Heart left ventricle (tissue), 16 donors: ENCODE measurements at places on chromosomes 16 and 17.
A peak's percentile ranks its signal among the peaks of the same experiment; 100 is the strongest.

GRCh38 chr17:19278729-19279128 lies 41.6 kb downstream of the EPN2 start:
- no peak for DNase-seq

DNA sequence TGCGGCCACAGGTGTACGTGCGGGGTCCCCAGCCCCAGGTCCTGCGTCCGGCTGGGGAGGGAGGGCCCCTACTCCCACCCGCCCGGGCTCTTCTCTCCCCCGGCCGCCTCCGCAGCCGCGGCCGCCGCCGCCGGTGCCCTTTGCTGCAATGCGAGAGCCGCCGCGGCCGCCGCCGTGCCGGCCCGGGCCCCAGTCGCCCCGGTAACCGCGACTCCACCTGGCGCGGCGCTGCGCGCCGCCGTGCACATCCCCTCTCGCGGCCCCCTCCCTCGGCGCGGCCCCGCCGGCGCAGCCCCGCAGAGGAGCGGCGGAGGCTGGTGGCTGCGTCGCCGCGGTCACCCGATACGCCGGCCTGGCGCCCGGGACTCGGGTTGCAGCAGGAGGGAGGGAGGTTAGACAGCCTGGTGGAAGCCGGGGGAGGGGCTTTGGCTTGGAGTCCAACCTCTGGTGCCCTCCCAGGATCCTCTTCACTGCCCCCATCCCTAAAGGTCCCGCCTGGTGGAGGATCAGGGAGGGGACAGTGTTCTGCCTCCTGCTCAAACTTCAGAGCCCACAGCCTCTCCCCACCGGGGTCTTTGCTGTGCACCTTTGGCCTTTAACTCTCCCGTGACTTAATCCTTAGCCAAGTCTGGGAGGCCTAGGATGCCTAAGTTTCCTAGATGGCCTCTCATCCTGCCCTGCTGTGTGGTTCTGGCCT lies 32.9 kb downstream of the SRCIN1 start:
- DNase-seq, result no peak

GRCh38 chr17:4940555-4941318 lies 669 bp downstream of the RNF167 start:
- no peak for DNase-seq

DNA sequence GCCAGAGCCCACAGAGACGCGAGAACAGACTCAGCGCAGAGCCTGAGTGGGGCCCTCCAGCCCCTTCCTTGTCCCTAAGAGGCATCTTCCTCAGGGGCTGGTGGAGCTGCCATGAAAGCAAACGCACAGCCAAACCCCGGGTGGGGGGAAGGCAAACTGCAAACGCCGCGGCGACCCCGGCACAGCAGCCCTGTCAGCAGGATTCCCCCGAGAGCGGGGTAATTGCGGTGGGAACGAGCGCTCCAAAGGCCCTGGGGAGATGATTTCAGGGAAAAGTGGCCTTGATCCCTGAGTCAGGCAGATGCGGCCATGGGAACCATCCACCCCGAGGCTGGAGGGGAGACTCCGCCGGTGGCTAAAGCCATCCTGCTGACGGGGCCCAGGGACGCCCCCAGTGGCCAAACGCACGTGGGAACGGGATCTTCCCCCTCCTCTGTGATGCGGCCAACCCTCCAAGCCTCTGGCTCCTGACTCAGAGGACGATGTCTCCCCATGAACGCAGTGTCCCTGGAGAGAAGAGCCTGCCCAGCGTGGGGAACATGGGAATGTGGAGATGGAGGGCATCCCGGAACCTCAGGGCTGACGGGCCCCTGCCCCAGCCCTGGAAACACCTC lies 25.1 kb downstream of the SLC7A5 start:
- peak; percentile 71 for DNase-seq

GRCh38 chr16:68764862-68765261 lies 27.8 kb downstream of the CDH1 start:
- no peak for DNase-seq

DNA sequence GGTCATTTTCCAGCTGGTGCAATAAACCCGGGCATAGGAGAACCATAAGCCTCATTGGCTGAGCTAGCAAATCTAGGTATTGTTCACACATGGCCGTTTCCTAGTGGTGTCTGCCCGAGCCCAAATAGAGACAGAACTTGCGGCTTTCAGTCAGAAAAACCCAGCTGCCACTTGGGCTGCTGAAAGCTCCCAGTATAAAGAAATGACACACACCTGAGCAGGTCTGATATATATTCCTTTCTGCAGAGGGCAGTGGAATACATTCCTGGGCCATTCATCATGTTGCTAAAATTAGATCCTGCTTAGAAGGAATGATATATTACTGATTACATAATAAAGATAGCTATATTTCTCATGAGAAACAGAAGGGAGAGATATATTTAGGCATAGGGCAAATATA lies 83.9 kb upstream of the IRX5 start:
- DNase-seq, result no peak
